ENCODE measurements at places on chromosomes 4 and X.

DNA sequence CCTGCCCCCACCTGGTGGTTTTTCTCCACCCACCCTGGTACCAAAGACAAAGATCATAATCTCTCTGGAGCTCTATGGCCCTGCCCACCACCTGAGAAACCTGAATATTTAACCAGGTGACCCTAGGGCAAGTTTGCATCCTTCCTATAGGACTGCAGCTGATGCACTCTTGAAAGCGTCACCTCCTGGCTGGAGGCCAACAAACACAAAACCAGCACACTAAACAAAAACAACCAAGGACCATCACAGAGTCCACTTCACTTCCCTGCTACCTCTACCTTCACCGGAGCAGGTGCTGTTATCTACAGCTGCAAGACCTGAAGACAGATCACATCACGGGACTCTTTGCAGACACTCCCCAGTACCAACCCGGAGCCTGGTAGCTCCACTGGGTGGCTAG is 296.7 kb upstream of the FGF13 start:
- no peak overlapping the region for H3K27ac ChIP-seq
- no peak overlapping the region for H3K4me3 ChIP-seq
- H3K27me3 ChIP-seq = no peaks in the 10 kb centered on the region

GRCh38 chr4:90960840-90961239 is 833.6 kb downstream of the CCSER1 start:
- H3K27me3 ChIP-seq = no peaks in the 10 kb centered on the region
- peaks cover 4% of the 10 kb centered on the region for H3K4me1 ChIP-seq
- no peaks in the 10 kb centered on the region for H3K36me3 ChIP-seq
- H3K4me3 ChIP-seq = no peak overlapping the region
- H3K27ac ChIP-seq = no peak overlapping the region

- no peak for DNase-seq
- no peaks in the 10 kb centered on the region for H3K4me1 ChIP-seq
- H3K4me3 ChIP-seq = no peak overlapping the region
- H3K27me3 ChIP-seq = no peaks in the 10 kb centered on the region
- no peak overlapping the region for H3K27ac ChIP-seq
- peaks cover 8% of the 10 kb centered on the region for H3K36me3 ChIP-seq
Observed at GRCh38 chrX:54074826-54075225, 30.6 kb upstream of the PHF8 start.

DNA sequence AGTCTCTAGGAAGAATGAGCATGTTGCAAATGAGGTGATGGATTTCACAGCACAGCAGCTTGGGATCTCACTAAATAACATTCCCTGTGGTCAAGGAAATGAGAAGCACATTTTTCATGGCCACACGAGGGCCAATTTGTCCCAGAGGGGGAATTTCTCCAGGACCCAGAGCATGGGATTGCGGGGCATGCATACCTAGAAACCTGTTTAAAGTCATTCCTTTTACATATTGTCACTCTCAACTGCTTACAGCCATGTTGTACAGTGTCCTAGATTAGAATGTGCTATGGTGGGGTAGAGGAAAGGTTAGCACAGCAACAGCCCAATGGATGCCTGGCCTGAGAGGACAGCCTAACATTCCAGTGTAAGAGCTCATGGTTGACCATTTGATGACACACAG is 37.4 kb upstream of the NLGN4X start:
- peaks cover 6% of the 10 kb centered on the region for H3K4me1 ChIP-seq
- H3K27ac ChIP-seq = no peak overlapping the region
- no peaks in the 10 kb centered on the region for H3K36me3 ChIP-seq
- peaks cover 3% of the 10 kb centered on the region for H3K27me3 ChIP-seq

- peak overlapping the region; percentile 35 for H3K4me3 ChIP-seq
- H3K36me3 ChIP-seq = no peaks in the 10 kb centered on the region
- peaks cover 17% of the 10 kb centered on the region for H3K27me3 ChIP-seq
- no peak for DNase-seq
- no peak overlapping the region for H3K27ac ChIP-seq
Observed at GRCh38 chrX:126550816-126551215, 1.8 kb downstream of the DCAF12L1 start.

- no peak overlapping the region for H3K27ac ChIP-seq
- peaks cover 1% of the 10 kb centered on the region for H3K4me1 ChIP-seq
- H3K36me3 ChIP-seq = no peaks in the 10 kb centered on the region
- DNase-seq = no peak
- H3K4me3 ChIP-seq = no peak overlapping the region
- H3K27me3 ChIP-seq = peaks cover 12% of the 10 kb centered on the region
Observed at GRCh38 chrX:17078031-17078720, 131.7 kb downstream of the REPS2 start.

DNA sequence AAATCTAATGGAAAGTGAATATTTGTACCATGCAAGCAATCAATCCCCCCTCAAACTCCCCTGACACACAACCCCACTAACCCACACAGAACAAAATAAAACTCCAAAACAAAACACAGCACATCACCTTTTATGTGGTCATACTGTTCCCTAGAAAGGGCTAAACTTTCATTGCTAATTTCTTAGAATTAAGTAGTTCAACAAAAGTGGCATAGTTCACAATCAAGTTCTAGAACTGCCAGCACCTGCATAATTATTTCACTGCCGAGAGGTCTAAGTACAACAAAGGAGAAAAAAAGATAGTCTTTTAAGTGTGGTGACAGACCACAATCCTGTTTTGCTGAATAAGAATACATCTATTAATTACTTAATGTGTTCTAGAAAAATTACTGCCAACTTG is 58.8 kb downstream of the AMMECR1 start:
- H3K4me1 ChIP-seq = no peaks in the 10 kb centered on the region
- no peaks in the 10 kb centered on the region for H3K27me3 ChIP-seq
- no peak overlapping the region for H3K27ac ChIP-seq
- H3K36me3 ChIP-seq = peaks cover 1% of the 10 kb centered on the region

DNA sequence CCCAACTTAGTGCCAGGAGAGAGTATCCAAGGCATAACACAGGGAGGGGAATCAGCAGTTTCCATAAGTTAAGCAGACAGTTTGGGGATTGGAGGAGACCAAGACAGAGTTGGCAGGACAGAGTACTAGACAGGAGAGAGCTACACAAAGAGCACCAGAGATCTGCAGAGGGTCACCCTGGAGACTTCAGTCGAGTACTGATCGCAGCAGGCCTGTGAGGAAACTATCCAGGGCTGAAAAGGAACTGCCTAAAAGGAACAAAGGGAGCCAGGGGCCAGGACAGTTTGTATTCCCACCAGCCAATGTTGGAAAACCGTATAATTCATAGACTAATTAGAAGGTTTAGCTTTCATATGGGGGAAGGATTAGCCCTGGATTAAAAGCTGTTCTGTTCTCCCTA is 80.6 kb upstream of the ENPP6 start:
- DNase-seq = no peak
- peaks cover 4% of the 10 kb centered on the region for H3K36me3 ChIP-seq
- no peak overlapping the region for H3K27ac ChIP-seq
- peaks cover 6% of the 10 kb centered on the region for H3K4me1 ChIP-seq
- H3K4me3 ChIP-seq = no peak overlapping the region

- peaks cover 1% of the 10 kb centered on the region for H3K36me3 ChIP-seq
- H3K27me3 ChIP-seq = no peaks in the 10 kb centered on the region
- no peak overlapping the region for H3K4me3 ChIP-seq
- DNase-seq = no peak
- no peaks in the 10 kb centered on the region for H3K4me1 ChIP-seq
Observed at GRCh38 chrX:13923845-13924244, 105.8 kb downstream of the GEMIN8 start.

DNA sequence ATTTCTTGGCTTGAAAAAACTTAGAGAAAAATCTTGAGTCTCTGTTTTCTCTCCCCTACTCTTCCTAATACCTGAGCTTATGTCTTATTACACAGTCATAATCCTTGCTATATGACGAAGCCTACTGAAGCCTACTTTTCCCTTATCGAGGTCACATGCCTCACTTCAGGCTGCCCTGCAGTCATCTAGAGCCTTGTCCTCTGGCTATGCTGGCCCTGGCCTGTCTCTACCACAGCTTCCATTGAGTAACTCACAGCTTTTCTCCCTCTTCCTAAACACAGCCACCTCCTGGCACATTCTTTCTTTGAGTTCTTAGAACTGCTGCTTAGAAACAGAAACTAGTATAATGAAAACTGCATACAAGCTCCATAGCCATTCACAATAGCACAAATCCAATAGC is 1698.3 kb downstream of the STIM2 start:
- H3K4me3 ChIP-seq = no peak overlapping the region
- no peak for DNase-seq
- no peaks in the 10 kb centered on the region for H3K27me3 ChIP-seq
- no peaks in the 10 kb centered on the region for H3K4me1 ChIP-seq

Measured in progenitor cell of endocrine pancreas (in vitro differentiated cells).